ENCODE measurements at places on chromosomes 7 and 10. TPM values are rescaled to one million over a fixed set of nuclear protein-coding genes. Genes with fewer than 3 reads are reported as not detected.

The ACTL6B gene
- not detected for total RNA-seq

The CRHR2 gene
- total RNA-seq: 0.57 TPM

The SPRN gene
- total RNA-seq: not detected

DNA sequence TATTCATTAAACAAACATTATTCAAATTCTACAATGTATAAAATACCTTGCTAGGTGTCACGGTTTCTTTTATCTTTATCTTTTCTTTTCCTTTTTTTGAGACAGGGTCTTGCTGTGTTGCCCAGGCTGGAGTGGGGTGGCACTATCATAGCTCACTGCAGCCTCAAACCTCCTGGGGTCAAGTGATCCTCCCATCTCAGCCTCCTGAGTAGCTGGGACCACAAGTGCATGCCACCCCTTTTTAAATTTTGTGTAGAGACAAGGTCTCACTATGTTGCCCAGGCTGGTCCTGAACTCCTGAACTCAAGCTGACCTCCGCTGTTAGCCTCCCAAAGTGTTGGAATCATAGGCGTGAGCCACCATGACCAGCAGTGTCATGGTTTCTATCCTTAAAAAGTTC is 17.9 kb upstream of the BLOC1S2 start:
- no peak overlapping the region for H3K4me3 ChIP-seq
- DNase-seq: no peak
- H3K36me3 ChIP-seq: no peaks in the 10 kb centered on the region
- no peaks in the 10 kb centered on the region for H3K4me1 ChIP-seq

The CYP26A1 gene
- total RNA-seq: not detected

The CYP3A5 gene
- 13.1 TPM for total RNA-seq

The TRPV5 gene
- total RNA-seq: not detected
